GM12891 (cell line): ENCODE measurements at places on chromosomes 7 and 10.
A peak's percentile ranks its signal among the peaks of the same experiment; 100 is the strongest.

DNA sequence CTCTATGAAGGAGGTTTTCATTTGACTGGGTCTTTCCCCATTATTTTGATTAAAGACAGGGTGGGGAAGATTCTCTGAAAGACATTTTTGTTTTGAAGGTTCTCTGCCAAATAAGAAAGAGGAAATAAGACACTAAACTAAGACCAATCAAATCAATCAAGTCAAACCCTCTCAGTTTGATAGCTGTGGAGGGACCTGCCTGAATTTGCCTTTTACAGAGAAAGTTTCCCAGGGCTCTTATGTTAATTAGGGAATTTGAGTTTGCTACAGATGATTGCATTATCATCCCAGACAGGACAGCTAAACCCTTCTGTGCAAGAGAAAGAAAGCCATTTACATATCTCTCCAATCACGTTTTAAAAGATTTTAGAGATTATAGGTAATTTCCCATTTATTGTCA is 80.0 kb downstream of the CSTF2T start:
- no peak for DNase-seq

DNA sequence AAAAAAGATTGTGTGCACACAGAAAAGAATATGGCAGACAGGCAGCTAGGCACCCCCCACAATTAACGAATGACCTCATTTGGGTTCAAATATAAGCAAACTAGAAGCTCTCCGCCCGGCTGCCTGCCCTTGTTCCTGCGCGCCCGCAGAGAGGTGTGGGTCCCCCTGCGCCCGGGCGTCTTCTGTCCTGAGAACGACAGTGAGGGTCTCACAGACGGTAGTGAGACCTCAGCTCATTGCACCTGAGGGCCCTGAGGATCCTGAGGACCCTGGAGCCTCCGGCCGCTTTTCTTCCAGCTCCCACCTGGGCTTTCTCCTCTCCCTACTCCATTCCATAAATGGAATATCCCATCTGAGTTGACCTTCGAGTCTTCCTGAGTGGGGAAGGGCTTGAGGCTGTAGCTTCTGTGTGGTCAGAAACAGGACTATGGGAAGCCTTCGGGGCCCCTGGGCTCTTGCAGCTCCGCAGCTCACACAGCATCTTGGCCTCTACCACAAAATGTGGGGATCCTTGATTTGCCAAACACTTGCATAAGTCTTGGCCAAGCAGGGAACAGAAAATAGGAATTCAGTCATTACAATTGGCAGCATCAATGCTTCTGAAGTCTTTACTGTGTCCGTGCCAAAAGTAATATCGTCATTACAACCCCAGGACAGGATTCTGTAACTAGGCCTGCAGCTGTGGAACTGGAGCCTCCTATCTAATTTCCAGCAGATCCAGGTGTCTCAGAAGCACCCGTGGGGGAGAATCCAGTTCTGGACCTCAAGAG is 43.8 kb downstream of the JAKMIP3 start:
- DNase-seq: no peak

DNA sequence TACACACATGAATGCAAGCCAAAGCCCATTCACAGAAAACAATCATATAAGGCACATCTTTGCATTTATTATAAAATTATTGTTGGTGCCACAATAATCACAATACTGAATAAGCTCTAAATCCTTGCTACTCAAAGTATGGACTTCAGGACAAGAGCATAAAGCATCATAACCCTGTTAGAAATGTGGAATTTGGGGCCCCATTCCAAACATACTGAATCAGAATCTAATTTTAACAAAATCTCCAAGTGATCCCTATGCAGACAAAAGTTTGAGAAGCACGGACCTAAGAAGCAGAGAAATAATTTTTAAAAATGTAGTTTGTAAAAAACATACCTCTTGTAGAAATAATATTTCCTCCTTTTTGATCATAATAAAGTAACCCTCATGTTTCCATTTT is 199.2 kb downstream of the IMMP2L start:
- DNase-seq: no peak

DNA sequence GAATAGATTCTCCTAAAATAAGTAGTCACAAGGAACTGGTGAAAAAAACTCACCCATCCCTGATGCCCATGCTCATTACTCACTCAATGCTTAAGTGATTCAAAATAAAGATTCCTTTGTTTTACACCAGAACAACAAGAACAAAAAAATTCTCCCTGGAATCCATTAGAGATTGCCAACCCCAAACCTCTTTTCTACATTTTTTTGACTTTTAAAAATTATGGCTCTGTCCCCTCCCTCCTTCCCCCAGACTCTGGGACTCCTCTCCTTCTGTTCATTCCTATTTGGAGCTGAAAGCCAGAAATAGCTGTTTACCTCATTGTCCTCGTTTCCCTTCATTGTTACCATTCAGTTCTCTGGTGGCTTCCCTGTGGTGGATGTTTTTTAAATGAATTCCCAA is 63.2 kb upstream of the FHIP2A start:
- no peak for DNase-seq

DNA sequence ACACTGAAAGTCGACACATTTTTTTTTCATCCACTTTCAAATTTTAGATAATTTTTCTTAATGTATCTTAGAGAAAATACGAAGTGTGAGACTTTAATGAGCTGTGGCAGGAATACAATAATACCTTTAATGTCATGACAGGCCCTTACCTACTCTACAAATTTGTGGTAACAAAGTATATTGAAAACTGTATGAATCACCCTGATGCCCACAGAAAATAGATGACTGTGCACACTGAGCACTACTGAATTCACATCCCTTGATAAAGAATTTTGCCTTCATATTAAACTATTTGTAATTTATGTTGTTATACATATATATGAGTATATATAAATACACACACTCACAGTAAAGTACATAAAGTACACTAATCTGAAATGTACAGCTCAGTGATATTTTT is 51.7 kb downstream of the AKR1D1 start:
- no peak for DNase-seq

DNA sequence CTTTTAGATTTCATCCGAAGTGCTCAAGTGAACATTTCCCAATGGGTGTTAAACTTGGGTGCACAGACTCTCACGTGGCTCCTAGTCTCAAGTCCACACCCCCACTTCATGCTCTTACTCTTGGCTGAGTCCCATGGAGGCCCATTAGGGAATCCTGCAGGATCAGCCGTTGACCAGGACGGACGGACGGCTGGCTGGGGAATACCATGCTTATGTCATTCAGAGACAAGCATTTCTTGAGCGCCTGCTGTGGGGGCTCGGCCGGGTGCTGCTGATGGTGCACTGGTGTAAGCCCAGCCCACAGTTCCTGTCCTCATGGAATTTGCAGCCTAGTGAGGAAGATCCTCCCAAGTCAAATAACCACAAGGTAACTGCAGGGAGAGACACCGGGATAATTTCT is 44.7 kb downstream of the PITRM1 start:
- DNase-seq: no peak

DNA sequence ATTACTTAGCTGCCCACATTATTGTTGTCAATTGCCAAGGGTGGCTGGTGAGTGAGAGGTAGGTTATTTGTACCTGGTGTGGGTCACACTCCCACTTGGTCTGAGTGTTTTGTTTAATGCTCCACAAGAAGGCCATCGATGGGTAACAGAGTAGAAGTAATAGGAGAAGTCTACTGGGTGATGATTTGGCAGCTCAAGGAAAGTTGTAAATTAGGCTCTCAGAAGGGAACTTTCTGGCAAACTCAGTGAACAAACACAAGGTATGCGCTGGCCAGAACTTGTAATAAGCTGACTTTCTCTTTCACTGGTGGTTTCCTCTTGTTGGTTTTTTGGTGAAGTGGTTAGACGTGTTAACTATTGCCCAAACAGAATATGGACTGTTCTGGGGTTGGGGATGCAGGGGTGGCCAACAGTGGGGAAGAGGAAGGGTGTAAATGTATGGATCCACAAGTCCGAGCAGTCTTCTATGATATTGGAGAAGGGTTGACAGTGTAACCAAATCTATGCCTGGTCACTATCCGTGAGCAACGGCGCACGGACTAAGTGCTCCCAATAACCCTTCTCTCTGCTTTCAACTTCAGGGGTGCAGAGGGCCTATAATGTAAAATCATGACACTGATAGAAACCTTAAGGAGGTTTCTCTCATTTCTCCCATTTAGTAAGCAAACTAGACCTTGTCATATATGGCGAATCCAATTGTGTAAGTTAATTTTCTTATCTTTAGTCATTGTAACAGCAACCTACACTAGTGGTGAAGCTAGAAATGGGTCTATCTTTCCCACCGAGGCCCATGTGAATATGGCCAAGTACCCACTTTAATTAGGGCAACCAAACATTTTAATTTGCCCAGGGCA is 212.8 kb downstream of the PTEN start:
- no peak for DNase-seq

DNA sequence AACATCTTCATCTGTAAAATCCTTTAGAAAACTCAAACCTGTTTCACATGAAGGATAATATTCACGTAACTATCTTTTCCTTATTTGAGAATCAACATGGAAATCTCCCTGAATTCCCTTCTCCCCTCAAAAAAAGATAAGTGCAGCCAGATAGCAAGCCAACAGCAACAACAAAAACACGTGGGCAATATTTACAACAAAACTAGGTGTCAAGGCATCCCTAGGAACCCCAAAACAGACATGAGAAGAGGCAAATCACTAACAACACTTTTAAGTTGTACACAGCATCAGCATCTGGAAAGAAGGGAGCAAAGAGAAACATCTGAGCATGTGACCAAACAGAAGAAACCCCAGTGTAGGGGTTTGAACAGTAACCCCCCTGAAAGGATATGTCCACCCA is 12.2 kb downstream of the ARHGAP21 start:
- no peak for DNase-seq

DNA sequence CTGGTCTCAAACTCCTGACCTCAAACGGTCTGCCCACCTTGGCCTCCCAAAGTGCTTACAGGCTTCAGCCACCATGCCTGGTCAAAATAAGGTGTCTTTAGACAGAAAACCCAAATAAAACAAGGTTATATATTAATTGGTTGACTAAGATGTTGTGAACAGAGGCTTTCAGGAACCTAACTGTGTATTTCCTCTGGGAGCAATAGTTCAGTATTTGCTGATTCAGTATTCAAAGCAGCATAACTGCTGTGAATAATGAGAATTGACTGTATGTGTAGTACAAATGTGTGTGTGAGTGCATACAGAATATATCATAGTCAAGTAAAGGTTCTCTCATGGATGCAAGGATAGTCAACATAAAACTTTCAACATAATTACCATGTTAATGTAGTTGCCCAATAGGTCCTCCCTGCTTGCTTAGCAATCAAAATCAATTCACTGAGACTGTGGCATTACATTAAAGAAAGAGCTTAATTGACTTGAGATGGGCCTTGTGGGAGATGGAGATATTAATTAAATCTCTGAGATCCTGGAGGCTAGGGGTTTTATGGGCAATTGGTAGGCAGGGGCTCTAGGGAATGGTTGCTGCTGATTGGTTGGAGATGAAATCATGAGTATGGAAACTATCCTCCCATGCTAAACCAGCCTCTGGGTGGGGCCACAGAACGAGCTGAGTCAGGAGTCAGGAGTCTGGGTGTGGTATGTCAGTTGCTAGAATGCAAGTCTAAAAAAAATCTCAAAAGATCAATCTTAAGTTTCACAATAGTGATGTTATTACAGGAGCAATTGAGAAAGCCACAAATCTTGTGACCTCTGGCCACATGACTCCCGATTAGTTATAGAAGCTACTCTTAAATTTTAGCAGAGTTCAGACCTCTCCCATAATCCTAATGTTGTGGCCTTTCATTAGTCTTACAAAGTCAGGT is 162.7 kb downstream of the AKR1D1 start:
- DNase-seq: no peak

DNA sequence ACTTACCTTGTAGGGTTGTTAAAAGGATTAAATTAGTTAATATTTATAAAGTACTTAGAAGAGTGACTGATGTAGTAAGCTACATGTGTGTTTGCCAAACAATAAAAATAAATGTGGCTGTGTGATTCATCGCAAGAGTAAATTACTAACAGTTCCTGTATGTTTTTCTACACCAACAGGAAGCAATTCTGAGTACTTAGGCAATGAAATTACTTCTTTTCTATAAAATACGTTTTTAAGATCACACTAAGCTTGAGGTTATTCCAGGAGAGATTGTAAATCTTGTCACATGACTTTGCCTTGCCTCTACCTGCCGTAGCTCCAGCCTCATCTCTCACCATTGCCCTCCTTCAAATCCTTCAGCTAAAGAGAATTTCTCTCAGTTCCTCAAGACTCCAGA is 18.1 kb upstream of the GSTK1 start:
- no peak for DNase-seq

- no peak for DNase-seq
These were observed 574 bp downstream of the MARCHF5 start for GRCh38 chr10:92291616-92291865.

- DNase-seq: no peak
These were observed 73.1 kb downstream of the TEX36 start for GRCh38 chr10:125609859-125610258.

- peak; percentile 25 for DNase-seq
These were observed 790 bp downstream of the ADAM22 start for GRCh38 chr7:87934699-87935383.

- no peak for DNase-seq
These were observed 127.2 kb upstream of the MGMT start for GRCh38 chr10:129339841-129340240.

- DNase-seq: no peak
These were observed 179.5 kb downstream of the GPAM start for GRCh38 chr10:112004075-112004474.

DNA sequence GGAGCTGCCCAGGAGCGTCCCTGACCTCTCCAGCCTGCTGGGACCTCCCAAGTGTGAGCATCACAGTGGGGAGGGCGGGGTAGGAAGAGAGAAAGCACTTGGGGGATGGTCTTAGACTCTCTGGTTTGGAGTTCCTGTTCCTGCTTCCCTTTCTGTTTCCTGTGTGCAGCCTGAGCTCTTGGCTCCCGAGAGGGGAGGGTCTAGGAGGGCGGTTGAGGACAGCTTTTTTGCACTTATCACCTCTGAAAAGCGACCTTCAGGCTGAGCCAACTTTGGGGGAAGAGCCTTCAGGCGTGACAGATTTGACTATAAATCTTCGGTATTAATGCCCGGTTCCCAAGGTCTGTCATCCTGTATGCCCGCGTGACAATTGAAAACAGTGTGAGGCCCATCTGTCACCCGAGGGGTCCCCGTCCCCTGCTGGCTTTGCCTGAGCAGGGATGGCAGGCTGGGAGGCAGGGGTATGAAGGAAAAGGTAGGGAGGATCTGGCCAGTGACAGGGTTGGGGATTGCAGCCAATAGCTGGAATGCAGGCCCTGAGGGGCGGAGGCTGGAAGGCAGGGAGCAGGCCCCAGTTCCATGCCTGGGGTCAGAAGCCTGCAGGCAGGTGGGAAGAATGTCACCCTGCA is 78.6 kb downstream of the CDH23 start:
- no peak for DNase-seq

DNA sequence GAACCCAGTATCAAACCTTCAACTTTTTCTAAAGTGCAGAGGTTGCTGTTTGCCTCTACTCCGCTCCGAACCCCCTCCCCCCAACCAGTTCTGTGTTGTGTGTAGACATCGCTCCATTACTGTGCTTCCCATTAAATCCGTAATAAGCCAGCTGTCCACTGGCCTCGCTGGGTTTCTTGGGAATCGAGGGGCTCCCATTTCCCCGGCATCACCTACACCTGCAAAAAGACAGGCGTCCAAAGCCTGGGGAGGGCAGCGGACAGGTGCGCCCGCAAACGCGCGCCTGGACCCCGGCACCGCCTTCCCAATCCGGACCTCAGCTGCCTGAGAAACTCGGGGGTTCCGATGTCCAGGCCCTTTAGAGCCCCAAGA is 631 bp downstream of the RTKN2 start:
- no peak for DNase-seq

- DNase-seq: no peak
These were observed 6.9 kb upstream of the ORAI2 start for GRCh38 chr7:102426268-102427018.

GRCh38 chr7:144545330-144545729 is 141.8 kb upstream of the NOBOX start:
- no peak for DNase-seq

GRCh38 chr7:158018971-158019645 is 568.5 kb downstream of the PTPRN2 start:
- DNase-seq: no peak
